CD4-positive, alpha-beta T cell (primary cell): ENCODE measurements at places on chromosomes 7 and 10. TPM values are rescaled to one million over a fixed set of nuclear protein-coding genes. Genes with fewer than 3 reads are reported as not detected.

GRCh38 chr10:5951167-5951711, 26.1 kb downstream of the IL15RA start:
- no peak for DNase-seq
- H3K27me3 ChIP-seq = no peaks in the 10 kb centered on the region
- H3K4me1 ChIP-seq = no peaks in the 10 kb centered on the region
- H3K36me3 ChIP-seq = peaks cover 21% of the 10 kb centered on the region
- H3K4me3 ChIP-seq = no peak overlapping the region

DNA sequence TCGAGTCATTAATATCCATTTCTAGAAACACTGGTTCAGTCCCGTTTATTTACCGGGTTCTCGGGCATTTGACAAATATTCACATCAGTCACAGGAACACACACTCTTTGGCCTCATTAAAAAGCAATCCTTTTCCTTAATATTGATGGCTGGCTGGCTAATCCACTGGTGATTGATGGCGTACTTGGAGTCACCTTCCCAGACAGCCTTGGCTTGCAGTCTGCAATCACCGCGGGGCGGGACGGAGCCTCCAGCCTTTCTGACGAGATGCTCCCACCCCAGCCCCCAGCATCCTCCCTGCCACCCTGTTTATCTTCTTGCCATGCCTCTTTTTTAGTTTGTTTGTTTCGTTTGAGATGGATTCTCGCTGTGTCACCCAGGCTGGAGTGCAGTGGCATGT, 36.6 kb downstream of the SRRM3 start:
- H3K27ac ChIP-seq = no peak overlapping the region
- no peak overlapping the region for H3K4me3 ChIP-seq
- DNase-seq = no peak
- H3K36me3 ChIP-seq = no peaks in the 10 kb centered on the region
- H3K27me3 ChIP-seq = peaks cover 13% of the 10 kb centered on the region
- peaks cover 7% of the 10 kb centered on the region for H3K4me1 ChIP-seq

IDI2 gene
- not detected for total RNA-seq

GRCh38 chr10:14648946-14649345, 125.8 kb downstream of the FAM107B start:
- H3K4me3 ChIP-seq = peak overlapping the region; percentile 55
- no peaks in the 10 kb centered on the region for H3K27me3 ChIP-seq
- H3K36me3 ChIP-seq = no peaks in the 10 kb centered on the region
- no peak for DNase-seq
- peak overlapping the region; percentile 91 for H3K27ac ChIP-seq

UCMA gene
- not detected for total RNA-seq

DNA sequence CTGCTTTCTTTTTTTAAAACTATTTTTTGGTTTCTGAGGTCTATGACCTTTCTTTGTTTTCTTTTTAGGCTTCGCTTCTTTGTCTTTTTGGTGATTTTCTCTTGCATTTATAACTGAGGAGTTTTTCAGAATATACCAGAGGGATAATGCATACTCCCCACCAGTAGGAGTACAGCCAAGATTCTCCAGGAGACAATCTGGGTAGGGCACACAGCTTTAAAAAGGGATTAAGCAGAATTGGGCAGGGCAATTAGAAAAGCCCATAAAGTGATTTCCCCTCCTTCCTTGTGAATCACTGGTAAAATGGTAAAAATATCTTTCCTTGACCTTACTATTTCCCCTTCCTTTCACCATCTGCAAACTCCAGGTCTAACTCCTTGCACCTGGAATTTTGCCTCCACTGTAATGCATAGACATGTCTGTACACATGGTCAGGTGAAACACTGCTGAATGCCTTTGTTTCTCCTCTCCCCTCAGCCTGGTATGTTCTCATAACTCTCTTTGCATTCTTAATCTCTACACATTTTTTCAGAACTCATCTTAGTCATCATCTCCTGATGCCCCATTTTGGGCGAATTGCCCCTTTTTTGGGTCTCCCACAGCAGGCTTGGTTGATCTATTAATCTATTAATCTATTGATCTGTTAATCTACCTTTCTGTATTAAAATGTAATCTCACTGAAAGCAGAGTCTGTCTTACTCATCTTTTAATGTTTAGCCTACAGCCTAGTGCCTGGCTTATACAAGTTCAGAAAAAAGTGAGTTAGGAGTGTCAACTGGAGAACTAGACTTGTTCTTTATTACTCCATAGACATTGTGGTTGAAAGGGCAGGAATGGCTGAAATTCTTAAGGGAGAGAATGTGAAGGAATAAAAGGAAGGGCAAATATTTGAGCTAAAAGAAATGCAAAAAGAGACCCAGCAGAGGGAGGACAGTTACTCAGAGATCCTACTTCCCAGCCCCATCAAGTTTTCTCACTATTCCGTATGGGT, 64.6 kb downstream of the MDFIC start:
- no peaks in the 10 kb centered on the region for H3K4me1 ChIP-seq
- no peaks in the 10 kb centered on the region for H3K27me3 ChIP-seq
- H3K4me3 ChIP-seq = no peak overlapping the region
- H3K27ac ChIP-seq = no peak overlapping the region

FOXI2 gene
- total RNA-seq = not detected

- peaks cover 6% of the 10 kb centered on the region for H3K36me3 ChIP-seq
- H3K27me3 ChIP-seq = no peaks in the 10 kb centered on the region
- DNase-seq = no peak
- H3K4me1 ChIP-seq = no peaks in the 10 kb centered on the region
Measured at GRCh38 chr7:92633211-92633906, 43.2 kb upstream of the FAM133B start.

DNA sequence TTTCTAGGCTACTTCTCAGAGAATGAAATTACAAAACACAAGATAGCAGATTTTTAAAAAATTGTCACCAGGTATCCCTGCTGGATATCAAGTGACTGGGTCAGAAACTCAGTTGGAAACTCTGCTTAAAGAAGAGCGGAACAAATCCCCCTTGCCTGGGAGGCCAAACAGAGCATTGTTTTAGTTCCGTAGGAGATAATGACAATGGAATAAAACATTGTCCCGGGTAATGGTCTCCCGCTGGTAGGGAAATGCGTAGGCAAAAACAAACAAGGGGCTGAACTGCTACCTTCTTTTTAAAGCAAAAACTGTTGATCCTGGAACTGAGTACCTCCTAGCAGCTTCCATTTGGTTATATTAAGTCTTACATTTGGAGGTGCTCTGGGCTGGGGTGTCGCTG, 21.3 kb upstream of the VAX1 start:
- peaks cover 17% of the 10 kb centered on the region for H3K4me1 ChIP-seq
- H3K27me3 ChIP-seq = peaks cover 91% of the 10 kb centered on the region
- H3K4me3 ChIP-seq = no peak overlapping the region
- H3K36me3 ChIP-seq = no peaks in the 10 kb centered on the region
- H3K27ac ChIP-seq = no peak overlapping the region

GRCh38 chr10:78358982-78359381, 325.3 kb downstream of the RPS24 start:
- H3K27ac ChIP-seq = no peak overlapping the region
- no peaks in the 10 kb centered on the region for H3K27me3 ChIP-seq
- H3K4me3 ChIP-seq = no peak overlapping the region
- H3K4me1 ChIP-seq = peaks cover 14% of the 10 kb centered on the region
- H3K36me3 ChIP-seq = no peaks in the 10 kb centered on the region

GRCh38 chr10:24642921-24643678, 80.6 kb downstream of the ARHGAP21 start:
- H3K27me3 ChIP-seq = no peaks in the 10 kb centered on the region
- no peaks in the 10 kb centered on the region for H3K36me3 ChIP-seq
- no peak overlapping the region for H3K4me3 ChIP-seq
- DNase-seq = no peak
- no peaks in the 10 kb centered on the region for H3K4me1 ChIP-seq
- no peak overlapping the region for H3K27ac ChIP-seq
